ENCODE measurements at places on chromosomes 13 and 19.
A peak's percentile ranks its signal among the peaks of the same experiment; 100 is the strongest.

- DNase-seq, result no peak
Observed at GRCh38 chr13:111177921-111178320, 62.8 kb downstream of the ARHGEF7 start.

- peak; percentile 83 for DNase-seq
Observed at GRCh38 chr13:19818223-19818842, 35.6 kb upstream of the PSPC1 start.

- no peak for DNase-seq
Observed at GRCh38 chr19:17086834-17087233, 11.3 kb downstream of the MYO9B start.

DNA sequence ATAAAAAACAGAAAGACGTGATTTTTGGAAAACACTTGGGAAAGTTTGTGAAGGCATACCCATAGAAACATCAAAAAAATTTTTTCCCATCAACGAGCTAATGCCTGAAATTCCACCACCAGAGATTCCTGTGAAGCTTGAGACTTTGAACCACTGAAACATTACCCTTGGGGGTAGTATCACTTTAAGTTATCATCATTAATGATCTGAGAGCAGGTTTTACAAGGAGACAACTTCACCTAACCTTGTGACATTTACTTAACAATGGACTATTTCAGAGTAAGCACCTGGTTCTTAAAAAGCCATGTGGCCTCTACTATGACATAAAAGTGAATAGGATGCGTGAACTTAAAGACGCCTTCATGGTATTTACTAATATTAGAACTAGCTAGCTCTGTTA is 51.9 kb downstream of the DOCK9 start:
- no peak for DNase-seq

DNA sequence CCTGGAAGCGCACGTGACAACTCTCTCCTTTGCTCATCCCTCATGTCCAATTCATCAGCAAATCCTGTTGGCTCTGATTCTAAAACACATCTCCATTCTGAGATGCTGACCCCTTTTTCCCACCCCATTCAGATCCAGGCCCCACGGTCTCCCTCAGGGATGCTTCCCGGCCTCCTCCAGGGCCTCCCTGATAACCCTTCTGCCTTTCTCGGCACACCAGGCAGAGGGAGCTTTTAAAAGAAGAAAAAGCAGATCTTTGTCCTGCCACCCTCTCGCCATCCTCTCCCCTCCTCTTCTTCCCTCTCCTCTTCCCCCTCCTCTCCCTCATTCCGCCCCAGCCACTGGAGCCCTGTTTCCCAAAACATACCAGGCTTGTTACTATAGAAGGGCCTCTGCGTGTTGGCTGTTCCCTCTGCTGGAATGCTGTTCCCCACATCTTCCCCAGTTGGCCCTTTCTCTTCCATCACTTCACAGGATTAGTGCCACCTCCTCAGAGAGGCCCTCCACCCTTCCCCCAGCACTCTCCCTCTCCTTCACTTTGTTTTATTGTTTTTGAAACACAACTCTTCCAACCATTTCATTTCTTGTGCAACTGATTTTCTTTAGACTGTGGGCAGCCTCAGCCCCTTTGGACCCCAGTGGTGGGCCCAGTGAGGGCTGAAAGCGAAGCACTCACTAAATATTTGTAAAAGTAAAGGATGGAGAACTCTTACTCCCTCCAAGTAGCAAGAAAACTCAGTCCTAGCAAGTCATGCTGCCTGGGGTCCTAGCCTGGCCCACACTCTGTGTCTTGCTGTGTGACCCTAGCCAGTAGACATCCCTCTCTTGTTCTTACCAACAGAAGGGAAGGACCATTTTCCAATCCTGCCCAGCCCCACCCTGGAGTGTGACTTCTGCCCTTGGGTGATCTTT is 2.5 kb upstream of the CRLF1 start:
- no peak for DNase-seq

GRCh38 chr13:105908586-105908985 is 626.9 kb downstream of the EFNB2 start:
- no peak for DNase-seq

- DNase-seq, result no peak
Observed at GRCh38 chr13:44440046-44440608, 66.5 kb downstream of the SERP2 start.

GRCh38 chr13:30884543-30884942 is 21.5 kb upstream of the MEDAG start:
- DNase-seq, result peak; percentile 45

DNA sequence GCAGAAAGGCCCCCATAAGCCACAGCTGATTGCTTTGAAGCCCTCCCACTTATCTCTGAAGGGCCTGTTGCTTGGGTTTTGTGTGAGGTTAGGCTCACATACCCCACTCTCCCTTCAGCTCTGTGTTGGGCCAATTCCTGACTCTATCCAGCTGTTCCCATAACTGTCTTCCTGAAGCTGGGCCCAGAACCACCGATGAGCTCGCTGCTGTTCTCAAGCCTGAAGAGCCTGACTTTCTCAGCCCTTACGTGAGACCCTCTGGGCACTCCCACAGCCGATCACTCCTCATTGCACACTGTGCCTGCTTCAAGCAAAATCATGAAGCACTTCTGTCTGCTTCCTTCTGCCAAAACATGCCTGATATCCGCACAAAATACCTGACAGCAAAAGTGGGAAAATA is 124.1 kb downstream of the CRYL1 start:
- DNase-seq, result no peak

- peak; percentile 82 for DNase-seq
Observed at GRCh38 chr13:105816994-105817393, 718.5 kb downstream of the EFNB2 start.

DNA sequence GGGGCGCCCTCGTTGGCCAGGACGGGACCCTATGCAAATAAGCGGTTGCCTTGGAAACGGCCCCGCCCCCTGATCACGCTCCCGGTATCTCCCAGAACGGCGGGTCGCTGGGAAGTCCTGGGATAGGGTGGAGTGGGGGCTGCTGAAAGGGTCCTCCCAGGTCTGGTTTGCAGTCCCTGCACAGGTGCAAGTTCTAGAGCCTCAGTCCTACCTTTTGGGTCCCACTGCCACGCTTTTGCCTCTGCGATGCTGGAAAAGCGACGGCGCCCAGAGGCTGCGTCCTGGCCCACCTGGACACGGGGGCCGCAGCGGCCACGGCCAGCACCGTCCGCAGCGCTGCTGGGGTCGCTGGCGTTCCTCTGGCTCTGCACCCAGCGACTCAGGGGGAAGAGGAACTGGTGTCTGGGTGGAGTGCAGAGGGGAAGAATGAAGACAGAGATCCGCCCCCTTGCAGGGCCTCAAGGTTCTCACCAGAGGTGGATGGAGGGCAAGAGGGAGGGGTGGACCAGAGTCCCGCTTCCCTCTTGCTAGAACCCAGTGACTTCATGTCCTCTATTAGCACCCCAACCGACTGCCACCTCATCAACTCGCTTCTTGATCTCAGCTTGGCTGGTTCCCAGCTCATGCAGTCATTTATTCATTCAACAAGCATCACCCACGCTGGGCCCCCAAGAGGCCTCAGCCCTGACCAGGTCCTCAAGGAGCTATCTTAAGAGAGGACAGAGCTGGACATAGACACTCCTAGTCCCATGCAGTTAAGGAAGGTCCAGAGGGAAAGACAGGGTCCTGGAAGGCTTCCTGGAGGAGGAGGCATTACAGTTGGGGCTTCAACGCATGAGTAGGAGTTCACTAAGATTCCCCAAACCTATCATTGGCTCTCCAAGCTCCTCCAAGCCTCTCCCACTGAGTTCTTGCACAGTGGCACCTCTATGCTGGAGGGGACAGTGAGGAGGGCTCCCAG is at the start of gene LRRC25:
LRRC25 (minus strand) TSS at position 381 of the 961 bp plus-strand sequence. CDS start 659 bp downstream, outside the sequence.
- DNase-seq, result no peak

- DNase-seq, result peak; percentile 75
Observed at GRCh38 chr13:45047394-45048310, 58.3 kb downstream of the GPALPP1 start.

- DNase-seq, result no peak
Observed at GRCh38 chr19:54399189-54399588, 16.1 kb upstream of the TTYH1 start.

GRCh38 chr13:25692099-25692498 is 320.3 kb downstream of the ATP8A2 start:
- no peak for DNase-seq

DNA sequence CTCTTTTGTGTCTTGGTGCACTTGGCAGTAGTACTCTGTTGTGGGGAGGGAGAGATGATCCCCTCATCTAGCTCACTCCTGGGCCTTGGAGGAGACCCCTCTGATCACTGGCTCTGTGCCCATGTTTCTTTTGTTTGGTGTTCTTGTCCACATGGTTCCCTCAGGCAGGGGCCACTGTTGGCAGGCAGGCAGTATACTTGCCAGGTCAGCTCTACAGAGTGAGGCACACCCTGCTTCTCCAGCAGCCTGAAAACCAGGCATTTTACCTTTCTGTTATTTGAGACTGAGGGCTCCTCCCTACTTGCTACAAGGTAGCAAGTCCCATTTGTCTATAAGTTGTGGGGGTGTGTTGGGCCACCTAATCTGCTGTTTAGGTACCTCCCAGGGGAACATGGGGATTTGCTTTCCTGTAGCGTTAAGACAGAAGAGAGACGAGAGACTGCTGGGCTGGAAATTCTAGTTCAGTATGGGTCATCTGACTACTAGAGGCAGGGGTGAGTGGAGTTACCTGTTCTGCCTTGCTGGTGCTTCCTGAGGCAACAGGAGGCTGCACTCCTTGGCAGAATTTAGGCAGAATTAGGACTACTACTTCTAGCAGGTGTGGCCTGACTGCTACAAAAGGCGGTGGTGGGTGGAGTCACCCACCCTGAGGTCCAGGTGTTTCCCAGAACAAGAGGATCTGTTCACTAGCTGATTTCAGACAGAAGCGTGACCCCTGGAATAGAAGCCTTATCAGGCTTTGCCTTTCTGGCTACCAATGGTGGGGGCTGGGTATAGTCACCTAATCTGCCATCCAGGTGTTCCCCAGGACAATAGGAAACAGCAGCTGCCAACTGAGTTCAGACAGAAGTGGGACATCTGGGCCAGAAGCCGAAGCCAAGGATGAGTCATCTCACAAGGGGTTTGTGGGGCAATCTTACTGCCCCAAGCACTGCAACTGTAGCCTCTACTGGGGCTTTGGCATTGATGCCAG is 843.0 kb upstream of the ATXN8OS start:
- no peak for DNase-seq

GRCh38 chr13:38868870-38869269 is 121.8 kb downstream of the STOML3 start:
- no peak for DNase-seq

Data from T47D (cell line).